ENCODE measurements at places on chromosomes 7 and 10. TPM values are rescaled to one million over a fixed set of nuclear protein-coding genes. Genes with fewer than 3 reads are reported as not detected.
A peak's percentile ranks its signal among the peaks of the same experiment; 100 is the strongest.

DNA sequence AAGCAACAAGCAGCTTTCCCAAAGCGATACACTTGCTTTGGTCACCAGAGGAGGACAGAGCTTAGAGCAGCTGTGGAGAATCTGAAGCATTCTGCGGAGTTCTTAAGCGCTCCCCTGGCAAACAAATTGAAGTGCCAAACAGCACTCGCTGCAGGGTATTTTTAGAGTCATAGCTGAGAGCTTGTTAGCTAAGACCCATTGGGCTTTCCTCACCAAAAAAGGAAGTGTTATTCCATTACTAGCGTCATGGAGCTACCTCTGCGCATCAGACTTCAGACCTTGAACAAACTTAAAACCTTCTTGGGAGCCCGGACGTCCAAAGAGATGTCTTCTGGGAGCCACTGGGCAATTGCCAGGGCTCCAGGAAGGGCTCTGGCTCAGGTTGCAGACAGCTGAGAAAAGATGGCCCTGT is 23.2 kb upstream of the BMPR1A start:
- DNase-seq: no peak

- no peak for DNase-seq
Observed at GRCh38 chr7:25832456-25832855, 319.5 kb upstream of the NFE2L3 start.

DNA sequence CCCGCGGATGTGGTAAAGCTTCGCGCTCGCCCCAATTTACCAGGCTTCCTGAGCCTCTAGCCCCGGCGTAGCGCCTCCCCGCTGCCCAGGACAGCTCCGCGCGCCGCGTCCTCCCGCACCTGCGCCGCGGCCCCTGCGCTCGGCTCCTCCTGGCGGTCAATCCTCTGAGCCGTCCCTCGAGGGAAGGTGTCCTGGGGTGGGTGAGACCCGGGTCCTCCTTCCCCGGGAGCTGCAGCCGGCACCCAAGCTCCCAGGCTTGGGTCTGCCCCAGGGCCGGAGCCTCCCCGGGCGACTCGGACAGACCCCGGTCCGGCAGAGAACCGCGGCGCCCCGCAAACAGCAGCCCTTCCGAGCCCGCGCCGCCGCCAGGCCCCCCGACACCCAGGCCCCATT is 512 bp downstream of the OSBPL3 start:
- peak; percentile 82 for DNase-seq

- DNase-seq: no peak
Observed at GRCh38 chr10:112201334-112201733, 17.8 kb upstream of the GPAM start.

DNA sequence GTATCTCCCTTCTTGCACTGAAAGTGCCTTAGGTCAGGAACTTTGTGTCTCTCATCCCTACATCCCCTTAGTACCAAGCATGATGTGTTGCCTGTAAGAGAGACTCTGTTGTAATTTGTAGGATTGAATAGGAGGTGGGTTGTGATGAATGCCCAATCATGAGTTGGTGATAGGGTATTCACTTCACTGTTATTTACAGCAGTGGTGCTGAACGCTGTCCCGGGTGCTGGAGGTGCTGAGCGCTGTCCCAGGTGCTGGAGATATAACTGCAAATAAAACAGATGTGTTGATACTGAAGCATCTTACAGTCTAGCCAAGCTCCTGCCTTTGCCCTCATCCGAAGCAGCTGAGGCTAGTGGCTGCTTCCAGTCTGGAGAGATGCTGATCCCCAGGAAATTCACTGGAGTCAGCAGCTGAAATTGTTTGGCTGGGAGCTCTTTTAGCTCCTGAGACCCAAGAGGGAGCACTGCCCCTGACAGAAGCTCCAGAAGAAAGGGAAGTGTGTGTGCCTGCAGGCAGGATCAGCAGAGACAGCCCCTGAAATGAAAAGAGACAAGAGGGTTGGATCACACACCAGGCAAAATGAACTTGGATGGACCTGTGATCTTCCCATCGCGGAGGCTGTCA is 183.4 kb downstream of the SORCS3 start:
- DNase-seq: peak; percentile 19

DNA sequence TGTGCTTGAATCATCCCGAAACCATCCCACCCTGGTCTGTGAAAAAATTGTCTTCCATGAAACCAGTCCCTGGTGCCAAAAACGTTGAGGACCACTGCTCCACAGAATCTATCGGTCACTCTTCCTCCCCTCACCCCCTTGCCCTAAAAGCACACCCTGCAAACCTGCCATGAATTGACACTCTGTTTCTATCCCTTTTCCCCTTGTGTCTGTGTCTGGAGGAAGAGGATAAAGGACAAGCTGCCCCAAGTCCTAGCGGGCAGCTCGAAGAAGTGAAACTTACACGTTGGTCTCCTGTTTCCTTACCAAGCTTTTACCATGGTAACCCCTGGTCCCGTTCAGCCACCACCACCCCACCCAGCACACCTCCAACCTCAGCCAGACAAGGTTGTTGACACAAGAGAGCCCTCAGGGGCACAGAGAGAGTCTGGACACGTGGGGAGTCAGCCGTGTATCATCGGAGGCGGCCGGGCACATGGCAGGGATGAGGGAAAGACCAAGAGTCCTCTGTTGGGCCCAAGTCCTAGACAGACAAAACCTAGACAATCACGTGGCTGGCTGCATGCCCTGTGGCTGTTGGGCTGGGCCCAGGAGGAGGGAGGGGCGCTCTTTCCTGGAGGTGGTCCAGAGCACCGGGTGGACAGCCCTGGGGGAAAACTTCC is 784 bp upstream of the SERPINE1 start:
- peak; percentile 97 for DNase-seq

DNA sequence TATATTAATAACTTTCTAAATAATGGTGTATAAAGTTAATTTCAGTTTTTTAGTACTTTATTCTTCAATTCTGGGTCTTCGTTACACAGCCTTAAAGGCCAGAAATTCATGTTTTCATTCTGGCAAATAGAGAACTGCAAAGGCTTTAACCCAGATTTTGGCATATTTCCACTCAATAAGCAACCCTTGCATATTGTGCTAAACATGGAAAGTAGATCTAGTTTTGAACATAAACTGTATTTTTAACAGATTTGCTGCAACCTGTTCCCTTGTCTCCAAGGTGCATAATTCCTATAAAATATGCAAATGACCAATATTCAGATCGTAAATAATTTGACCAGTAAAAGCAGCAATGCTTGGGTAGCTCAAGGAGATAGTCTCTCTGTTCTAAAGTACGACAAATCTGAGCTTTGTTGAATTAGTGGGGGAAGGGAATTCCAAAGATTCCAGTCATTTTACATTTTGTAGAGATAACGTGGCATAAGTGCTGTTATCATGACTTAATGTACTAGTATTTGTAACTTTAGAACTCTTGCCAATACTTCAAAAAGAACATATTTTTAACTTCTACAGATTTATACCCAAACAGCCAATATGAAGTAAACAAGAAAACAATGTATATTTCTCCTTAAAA is 46.4 kb upstream of the RSBN1L start:
- DNase-seq: no peak

ADK gene
- total RNA-seq: 19.0 TPM
